EH (cell line): ENCODE measurements at places on chromosomes 3 and 15.
A peak's percentile ranks its signal among the peaks of the same experiment; 100 is the strongest.

- no peak for DNase-seq
Measured at GRCh38 chr15:57477736-57478522, 101.6 kb downstream of the CGNL1 start.

GRCh38 chr3:187314176-187314575, 22.6 kb upstream of the MASP1 start:
- DNase-seq, result no peak

- no peak for DNase-seq
Measured at GRCh38 chr3:20324664-20325478, 138.9 kb upstream of the SGO1 start.

DNA sequence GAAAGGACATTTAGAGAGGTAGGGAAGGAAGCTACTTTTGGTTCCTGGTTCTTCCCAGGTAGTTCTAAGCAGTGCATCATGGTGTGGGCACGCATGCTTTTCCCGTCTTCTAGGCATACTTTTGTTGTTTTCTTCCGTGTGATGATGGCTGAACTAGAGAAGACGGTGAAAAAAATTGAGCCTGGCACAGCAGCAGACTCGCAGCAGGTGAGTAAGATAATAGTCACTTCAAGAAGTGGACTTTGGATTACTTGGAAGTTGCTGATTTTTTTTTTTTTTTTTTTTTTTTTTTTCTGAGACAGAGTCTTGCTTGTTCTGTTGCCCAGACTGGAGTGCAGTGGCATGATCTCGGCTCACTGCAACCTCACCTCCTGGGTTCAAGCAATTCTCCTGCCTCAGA, 17.9 kb downstream of the FANCD2OS start:
- no peak for DNase-seq

DNA sequence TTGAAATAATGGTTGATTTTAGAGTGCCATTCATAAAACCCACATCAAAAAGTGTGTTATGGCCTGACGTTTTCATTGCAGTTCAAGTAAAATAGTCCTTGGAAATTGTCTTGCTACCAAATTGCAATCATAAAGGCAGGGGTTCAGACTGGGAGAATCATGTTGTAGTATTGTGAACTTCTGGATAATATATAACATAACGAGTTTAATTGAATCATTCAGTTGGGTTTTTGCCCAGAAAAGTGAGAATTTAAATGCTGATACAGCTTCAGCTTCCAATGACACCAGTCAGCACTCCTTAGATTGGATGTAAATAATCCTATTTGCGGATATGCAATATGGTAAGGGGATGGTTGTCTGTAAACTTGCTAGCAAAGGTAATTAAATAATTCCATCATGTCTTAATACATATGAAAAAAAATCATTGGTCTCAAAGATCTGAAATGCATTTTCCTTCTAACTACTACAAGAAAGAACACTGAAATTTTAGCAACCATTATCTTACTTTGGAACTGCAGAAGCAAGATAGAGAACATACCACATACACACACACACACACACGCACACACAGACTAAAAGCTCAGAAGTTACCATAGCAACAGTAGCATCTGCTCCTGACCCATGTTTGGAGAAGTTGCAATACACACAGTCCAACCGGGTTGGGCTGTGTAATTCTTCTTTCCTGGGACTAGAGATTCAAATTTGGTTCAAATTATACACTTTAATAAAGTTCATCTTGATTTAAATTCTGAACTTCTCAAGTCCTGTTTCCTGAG, 686.2 kb upstream of the NR2F2 start:
- peak; percentile 33 for DNase-seq

DNA sequence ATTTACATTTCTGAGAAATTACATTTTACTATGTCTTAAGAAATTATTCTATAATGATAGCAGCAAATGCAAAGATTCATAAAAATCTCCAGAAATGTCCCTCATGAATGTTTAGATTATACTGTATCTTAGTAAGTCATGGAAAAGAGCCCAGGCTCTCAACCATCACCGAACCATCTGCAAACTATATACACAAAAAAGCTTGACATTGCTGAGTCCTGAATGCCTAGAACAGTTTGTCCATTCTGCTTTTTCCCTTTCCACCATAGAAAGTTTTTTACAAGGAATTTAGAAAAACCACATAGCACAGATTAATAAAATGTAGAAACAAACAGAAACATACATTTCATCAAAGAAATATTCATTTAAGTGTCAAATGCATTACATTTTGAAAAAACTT, 83.6 kb downstream of the MYO9A start:
- peak; percentile 9 for DNase-seq

- DNase-seq, result peak; percentile 13
Measured at GRCh38 chr3:38707730-38708129, 58.2 kb upstream of the SCN5A start.

DNA sequence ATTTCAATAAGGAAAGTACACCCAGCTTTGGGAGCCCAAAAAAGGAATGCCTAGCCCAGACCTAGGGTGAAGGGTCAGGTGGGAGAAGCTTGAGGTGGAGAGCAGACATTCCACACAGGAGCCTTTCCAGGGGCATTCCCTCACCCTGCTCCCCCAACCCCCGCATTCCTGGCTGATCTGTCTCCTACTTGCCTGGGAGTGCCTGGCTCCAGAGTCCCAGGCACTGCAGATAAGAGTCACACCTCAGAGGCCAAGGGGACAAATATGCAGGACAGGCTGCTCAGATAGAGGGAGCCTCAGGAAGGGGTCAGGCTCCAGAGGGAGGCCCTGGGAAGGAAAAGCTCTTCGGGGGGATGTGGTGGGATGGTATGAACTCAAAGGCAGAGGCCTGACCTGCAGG, 20.8 kb upstream of the HCN4 start:
- DNase-seq, result no peak

DNA sequence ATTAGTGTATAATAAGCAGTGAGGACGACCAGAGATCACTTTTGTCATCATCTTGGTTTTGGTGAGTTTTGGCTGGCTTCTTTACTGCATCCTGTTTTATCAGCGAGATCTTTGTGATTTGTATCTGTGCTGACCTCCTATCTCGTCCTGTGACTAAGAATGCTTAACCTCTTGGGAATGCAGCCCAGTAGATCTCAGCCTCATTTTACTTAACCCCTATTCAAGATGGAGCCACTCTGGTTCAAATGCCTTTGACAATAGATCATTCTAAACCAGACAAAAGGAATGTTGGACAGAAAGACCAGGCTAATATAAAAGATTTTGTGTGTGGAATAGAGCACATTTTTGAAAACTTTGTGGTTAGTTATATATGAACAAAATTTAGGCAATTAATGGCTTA, 618.5 kb upstream of the BCHE start:
- DNase-seq, result peak; percentile 0

DNA sequence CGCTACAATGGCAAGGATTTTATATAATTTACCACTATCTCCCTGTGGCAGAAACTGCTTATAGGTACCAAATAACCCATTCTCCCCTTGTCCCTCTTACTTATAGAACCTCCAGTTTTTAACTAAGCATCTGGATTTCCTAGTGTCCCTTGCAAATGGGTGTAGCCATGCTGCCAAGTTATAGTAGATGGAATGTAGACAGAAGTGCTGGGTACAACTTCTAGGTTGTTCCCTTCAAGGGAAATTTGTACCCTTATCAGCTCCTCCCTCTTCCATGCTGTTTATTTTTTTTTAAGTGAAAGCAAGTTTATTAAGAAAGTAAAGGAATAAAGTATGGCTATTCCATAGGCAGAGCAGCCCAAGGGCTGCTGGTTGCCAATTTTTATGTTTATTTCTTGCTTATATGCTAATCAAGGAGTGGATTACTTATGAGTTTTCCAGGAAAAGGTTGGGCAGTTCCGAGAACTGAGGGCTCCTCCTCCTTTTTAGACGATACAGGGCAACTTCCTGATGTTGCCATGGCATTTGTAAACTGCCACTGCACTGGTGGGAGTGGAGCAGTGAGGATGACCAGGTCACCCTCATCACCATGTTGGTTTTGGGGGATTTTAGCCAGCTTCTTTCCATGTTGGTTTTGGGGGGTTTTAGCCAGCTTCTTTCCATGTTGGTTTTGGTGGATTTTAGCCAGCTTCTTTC, 40.1 kb upstream of the TM4SF19 start:
- no peak for DNase-seq
